ENCODE measurements at places on chromosomes 6 and 20.
A peak's percentile ranks its signal among the peaks of the same experiment; 100 is the strongest.

- DNase-seq: no peak
Measured at GRCh38 chr6:30988209-30988825, 4.8 kb downstream of the MUC21 start.

DNA sequence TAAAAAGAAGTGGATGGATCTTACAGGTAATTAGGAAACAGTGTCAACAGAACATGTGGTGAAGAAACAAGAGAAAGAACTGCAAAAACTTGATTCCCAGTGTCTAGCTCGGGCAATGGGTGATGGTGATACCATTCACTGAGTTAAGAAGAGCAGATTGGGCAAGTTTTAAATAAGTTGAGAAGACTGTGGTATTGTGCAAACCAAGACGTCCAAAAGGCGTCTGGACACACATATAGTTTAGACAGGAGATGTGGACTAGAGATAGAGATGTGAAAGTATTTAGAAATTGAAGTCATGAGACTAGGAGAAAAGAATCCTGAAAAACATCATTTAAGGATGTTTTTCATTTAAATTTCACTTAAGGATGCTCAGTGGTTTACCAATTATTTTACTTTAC is 53.9 kb downstream of the CDK19 start:
- no peak for DNase-seq

DNA sequence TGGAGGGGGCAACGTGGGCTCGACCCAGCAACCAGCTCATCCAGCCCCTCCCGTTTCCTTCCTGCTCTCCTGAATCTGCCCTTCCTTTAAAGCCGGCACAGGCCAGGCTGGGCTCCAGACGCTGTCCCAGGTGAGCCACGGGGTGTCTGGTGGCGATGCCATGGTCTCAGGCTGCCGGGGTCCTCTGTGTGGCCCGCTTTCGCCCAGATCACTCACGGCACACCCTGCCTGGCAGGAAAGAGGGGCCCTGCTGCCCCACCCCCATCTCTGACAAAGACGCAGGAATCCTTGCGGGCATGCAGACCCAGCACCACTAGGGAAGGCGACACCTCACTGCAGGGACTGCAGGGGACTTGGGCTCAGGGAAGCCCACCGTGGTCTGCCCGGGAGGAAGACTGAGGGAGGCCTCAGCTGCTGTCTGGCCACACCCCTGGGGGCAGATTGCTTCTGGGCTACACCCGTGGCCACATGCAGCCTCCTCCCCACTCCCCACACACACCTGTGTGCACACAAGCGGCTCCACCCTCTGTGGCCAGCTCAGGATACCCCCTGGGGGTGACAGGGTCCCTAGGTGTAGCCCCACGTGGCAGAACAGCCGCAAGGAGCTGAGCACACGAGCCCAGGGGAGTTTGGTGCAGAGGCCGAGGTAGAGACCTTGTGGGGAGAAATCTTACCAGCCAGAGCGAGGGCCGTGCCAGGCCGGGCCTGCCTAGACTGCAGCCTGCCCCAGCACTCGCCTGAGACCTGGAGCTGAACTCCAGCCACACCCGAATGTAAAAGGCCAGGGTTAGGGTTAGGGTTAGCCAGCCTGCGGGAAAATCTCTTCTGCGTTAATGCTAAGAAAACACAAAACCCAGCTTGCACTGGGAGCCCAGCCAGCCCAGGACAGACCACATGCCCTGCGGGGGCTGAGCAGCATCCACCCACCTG is 104.6 kb downstream of the DLL1 start:
- no peak for DNase-seq

- DNase-seq: no peak
Measured at GRCh38 chr6:47983491-47983890, 127.5 kb downstream of the PTCHD4 start.

DNA sequence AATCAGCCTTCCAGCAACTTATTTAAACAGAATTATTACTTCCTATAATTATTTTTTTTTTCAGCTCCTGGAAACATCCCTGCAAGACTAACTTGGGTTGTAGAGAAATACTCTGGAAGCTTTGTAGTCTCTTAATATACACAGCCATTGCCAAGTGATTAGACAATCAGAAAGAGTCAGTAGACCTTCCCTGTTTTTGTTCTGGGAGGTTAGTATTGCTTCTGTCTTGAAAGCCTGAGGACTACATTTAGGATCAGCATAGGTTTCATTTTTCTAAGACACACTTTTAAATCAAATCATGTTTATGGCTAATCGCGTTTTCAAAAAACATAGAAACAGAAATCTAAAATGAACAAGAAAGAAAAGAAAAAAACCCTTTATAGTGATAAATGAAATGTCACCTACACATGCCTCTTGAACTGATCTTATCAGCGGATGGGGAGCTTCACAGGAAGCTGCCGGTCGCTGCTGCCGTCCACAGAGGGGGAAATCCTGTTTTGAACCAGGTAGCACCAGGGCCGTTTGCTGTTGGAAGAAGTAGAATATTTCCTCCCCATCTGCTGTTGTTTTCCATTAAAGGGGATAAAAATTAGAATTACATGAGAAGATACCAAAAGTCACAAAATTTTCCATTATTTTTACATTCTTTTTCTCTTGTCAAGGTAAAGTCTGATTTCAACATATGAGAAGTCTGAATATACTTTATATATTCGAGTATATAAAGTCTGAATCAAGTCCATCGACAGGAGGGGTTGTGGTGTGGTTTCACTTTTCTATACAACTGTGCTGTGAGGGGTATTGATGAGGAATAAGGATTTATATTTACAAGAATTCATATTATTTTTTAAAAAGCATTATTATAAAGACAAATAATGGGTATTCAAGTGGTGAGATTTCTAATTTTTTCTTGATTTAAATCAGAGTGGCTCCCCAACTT is 94.6 kb downstream of the ARMC2 start:
- DNase-seq: peak; percentile 87

GRCh38 chr6:42720739-42721138 is 1.7 kb downstream of the PRPH2 start:
- DNase-seq: no peak

DNA sequence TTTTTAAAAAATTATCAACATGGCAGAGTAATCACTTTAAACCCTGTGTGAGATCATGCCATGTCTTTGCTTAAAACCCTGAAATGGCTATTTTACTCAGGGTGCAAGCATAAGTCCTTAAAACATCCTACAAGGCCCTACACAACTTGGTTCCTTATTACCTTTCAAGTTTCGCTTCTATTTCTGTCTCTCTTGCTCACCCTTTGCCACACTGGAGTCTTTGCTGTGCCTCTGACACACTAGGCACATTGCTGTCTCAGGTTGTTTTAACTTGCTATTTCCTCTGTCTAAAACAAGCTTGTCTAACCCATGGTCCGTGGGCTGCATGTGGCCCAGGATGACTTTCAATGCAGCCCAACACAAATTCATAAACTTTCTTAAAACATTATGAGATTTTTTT is 55.6 kb downstream of the KIAA0408 start:
- DNase-seq: no peak

DNA sequence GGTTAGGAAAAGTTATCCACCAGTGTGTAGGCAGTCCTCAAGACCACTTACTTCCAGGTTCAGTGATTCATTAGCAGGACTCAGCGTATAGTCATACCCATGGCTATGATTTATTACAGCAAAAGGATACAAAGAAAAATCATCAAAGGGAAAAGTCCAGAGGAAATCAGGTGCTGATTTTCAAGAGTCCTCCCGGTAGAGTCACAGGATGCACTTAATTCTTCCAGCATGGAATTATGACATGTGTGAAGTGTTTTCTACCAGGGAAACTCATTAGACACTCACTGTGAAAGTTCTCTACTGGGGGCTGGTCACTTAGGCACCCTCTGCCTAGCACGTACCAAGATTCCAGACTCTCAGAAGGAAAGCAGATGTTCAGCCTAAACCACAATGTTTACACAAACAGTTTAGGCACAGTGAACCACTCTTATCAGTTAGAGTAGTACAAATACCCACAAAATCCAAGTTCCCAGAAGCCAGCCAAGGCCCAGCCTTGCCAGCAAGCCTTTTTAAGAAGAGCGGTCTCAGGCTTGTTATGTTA is 10.2 kb downstream of the WFDC3 start:
- no peak for DNase-seq

DNA sequence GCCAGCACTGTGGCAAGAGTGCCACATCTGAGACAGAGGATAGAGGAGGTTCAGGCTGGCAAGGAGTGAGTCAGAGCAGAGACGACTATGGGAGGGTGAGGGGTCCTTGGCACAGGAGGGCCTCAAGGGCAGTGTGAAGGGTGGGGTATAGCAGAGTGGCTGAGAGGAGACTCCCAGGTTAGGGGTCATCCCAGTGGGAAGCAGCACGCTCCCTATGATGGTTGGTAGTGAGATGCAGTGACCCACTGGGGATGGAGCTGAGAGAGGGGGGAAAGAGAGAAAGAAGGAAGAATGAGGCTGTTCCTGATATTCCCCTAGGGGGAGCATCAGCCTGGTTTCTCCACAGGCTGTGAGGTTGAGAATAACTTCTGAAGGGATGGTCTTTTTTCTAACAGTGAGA is 97.3 kb downstream of the INSM1 start:
- DNase-seq: no peak

DNA sequence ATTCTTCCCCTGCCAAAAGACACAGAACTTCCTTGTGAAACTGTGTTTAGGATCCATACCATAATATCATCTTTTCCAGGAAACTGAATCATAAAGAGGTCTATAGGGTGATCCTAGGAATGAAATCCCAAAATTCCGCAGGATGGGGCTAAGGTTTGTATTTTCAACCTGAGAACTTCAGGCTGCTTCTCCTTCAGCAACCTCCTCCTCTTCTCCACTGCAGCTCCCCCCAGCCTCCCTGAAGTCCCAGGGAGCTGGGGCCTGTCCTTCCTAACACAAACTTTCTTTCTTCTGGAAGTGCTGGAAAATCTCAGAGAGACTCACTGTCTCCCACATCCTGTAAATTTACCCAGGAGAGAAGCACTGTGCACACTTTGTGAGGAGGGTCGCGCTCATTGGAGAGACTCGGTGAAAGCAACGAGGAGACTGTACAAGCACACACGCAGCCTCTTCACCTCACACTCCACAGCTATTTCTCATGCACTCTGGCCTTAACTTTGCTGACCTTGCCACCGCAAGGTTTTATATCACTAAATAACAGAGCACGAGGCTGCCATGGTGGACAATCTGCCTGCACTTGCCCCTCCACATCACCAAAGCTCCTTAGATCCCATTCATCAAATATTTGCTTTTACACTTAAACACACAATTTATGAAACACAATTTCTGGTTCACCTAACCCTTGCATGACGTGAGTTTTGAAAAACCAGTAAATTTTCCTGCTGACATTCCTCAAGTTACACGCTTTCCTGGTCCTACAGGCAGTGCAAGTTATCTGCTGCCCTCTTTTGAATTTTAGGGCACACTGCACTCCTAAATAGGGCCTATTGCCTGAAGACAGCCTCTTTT is 14.3 kb downstream of the ID4 start:
- DNase-seq: no peak

- DNase-seq: no peak
Measured at GRCh38 chr6:20426177-20427082, 24.8 kb downstream of the E2F3 start.

DNA sequence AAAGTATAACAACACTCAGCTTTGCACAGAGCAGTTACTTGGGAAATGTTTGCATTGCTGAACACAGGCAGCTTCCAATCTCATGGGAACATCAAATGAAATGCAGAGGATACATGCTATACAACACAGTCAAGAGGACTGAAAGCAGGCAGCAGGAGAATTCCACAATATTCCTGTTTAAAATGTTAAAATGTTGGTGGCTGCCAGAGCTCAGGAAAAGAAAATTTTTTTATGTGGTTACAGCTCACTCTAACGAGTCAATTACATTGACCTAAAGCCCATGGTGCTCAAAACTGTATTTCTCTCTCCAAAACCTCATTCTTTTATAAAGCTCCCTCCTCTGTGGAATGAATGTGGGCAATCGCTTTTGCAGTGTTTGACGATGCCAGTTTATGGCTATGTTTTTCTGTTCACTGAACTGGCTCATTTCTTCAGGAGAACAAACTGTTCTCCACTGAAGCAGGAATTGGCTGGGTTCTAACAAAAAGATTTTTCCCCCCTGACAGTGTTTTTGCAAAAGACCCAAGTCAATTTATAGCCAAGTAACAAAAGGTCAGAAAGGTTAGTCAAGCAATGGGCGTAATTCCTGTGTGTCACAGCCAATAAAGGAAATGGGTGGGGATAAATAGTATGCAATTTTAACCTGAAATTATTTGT is 69.0 kb downstream of the ZHX3 start:
- no peak for DNase-seq

DNA sequence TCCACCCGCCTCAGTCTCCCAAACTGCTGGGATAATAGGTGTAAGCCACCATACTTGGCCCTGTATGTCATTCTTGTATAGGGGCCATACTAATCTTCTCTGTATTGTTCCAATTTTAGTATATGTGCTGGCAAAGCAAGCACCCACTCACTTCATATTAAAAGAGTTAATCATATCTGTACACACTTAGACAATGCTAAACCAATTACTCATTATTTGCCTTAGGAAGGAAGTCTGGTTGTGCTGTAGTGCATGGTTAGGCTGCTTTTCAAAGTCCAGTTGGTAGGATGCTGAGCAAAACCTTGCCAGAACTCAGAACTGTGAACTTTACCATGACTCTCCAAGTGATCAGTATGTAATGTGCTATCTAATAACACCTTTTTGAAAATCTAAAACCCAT is 88.6 kb downstream of the LIN28B start:
- no peak for DNase-seq

DNA sequence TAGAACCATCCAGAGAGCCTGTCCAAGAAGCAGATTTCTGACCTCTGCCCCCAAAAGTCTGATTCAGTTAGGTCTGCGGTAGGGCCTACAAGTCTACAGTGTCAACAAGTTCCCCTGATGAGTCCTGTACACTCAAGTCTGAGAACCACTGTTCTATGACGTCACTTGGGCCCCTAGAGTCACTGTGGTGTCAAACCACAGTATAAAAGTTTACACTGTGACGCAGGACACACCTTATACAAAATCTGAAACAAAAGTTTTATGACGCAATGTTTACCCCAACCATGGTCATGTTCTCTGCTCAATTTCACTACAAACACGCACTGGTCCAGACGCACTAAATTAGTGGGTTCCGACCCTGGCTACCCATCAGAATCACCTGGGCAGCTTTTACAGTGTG is 17.9 kb downstream of the SLA2 start:
- no peak for DNase-seq

DNA sequence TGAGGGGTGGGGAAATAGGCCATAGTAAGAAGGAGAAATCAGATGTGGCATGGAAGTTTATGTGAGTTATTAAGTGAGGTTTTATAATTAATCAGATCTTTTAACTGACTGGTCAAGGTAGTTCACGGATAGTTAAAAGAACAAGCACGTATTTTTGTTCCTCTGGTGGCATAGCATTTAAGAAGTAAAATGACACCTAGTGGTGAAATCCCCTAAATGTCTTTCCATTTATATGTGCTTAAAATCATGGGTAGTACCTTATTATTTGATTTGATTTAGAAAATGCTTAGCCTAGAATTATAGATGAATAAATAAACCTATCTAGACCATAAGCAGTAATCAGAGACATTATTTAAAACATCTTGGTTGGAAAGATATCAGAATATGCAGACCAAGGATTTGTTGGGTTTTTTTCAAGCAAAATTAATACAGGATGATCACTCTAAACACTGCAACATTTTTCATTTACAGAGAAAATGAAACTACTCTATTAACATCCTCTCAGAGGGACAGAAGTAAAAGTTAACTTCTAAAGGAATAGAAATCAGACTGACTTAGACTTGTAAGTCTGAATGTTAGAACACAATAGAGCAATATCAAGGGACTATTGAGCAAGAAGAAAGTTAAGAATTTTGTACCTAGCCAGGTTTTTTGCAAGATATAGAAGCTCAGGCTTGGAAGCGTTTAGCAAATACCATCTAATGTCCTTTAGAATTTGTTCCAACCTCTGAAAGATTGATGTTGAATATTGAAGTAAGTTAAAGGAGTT is 81.1 kb downstream of the STXBP5 start:
- DNase-seq: no peak
